ENCODE measurements at places on chromosomes 6 and 20.

- no peak for DNase-seq
Observed at GRCh38 chr6:110322151-110322873, 35.8 kb downstream of the METTL24 start.

DNA sequence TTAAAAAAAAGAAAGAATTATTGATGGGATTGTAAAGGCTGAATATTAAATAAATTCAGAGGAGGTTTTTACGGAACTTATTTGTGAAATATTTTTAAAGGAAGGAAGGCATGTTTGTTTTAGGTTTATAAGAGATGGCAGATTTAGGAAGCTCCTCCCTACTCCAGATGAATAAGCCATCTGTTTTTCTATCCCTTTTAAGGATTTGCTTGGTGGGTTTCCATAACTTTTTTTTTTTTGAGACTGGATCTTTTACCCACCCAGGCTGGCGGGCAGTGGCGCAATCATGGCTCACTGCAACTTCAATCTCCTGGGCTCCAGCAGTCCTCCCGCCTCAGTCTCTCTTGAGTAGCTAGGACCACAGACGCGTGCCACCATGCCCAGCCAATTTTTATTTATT lies 30.4 kb downstream of the PTPRA start:
- no peak for DNase-seq

- no peak for DNase-seq
Observed at GRCh38 chr20:48743807-48744206, 84.0 kb downstream of the PREX1 start.

DNA sequence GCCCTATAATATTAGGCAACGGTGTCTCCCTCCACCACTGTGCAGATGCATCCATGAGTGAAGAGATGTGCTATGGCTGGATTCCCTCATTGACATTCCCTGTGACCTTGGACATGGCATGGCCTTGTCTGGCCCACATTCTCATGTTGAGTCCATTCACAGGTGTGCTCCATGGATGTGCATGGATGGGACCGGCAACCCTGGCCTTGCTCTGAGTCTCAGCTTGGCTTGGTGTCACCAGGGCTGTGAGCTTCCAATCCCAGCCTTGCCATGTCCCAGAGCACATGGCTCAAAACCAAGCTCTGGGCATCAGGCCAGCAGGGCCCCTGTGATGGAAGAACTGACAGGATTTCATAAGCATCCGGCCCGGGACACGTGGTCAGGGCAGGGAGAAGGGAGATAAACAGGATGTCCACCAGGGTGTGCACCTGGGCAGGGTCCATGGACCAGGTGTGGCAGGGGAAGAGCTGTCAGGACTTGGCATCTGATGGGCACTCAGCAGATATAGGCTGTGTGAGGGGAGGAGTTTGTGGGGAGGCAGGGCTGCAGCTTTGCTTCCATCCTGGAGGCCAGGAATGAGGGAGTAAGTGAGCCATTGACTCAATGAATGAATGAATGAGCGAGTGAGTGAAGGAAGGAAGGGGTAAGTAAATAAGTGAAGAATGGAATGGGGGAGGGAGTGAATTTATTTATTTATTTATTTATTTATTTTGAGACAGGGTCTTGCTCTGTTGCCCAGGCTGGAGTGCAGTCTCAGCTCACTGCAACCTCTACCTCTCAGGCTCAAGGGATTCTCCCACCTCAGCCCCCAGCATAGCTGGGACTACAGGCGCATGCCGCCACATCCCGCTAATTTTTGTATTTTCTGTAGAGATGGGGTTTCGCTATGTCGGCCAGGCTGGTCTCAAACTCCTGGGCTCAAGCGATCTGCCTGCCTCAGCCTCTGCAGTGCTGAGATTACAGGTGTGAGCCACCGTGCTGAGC lies 15.7 kb downstream of the NRSN2 start:
- DNase-seq = no peak

DNA sequence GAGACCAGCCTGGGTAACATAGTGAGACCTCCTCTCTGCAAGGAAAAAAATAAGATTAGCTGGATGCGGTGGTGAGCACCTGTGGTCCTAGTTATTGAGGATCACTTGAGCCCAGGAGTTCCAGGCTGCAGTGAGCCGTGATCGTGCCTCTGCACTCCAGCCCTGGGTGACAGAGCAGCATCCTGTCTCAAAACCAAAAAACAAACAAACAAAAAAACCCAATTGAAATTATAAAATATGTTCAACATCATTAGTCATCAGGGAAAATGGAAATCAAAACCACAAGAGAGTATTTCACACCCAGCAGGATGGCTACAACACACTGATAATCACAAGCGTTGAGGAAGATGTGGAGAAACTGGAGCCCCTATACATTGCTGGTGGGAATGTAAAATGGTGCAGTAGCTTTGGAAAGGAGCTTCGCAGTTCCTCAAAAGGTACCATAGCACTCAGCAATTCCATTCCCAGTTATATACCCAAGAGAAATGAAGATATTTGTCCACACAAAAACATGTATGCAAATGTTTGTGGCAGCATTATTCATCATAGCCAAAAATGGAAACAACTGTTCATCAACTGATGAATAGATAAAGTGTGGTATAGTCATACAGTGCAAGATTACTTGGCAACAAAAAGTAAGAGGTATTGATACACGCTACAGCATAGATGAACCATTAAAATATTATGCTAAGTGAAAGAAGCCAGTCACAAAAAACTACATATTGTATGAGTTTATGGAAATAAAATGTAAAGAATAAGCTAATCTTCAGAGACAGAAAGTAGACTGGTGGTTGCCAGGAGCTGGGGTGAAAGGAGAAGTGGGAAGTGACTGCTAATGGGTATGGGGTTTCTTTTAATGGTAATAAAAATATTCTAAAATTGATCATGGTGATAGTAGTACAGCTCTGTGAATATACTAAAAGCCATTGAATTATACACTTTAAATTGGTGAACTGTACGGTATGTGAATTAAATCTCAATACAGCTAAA lies 38.7 kb upstream of the RIPOR2 start:
- DNase-seq = no peak

GRCh38 chr20:60224914-60225313 lies 266.7 kb downstream of the CDH26 start:
- no peak for DNase-seq
